Stimulated activated CD4-positive, alpha-beta T cell treated with anti-CD3 and anti-CD28 coated beads, Interleukin-15, amount 100 ng/mL, for 24 hours (primary cell): ENCODE measurements at places on chromosomes 13 and 19.

GRCh38 chr13:64007339-64007738 lies 2591.7 kb upstream of the PCDH20 start:
- no peak for DNase-seq

DNA sequence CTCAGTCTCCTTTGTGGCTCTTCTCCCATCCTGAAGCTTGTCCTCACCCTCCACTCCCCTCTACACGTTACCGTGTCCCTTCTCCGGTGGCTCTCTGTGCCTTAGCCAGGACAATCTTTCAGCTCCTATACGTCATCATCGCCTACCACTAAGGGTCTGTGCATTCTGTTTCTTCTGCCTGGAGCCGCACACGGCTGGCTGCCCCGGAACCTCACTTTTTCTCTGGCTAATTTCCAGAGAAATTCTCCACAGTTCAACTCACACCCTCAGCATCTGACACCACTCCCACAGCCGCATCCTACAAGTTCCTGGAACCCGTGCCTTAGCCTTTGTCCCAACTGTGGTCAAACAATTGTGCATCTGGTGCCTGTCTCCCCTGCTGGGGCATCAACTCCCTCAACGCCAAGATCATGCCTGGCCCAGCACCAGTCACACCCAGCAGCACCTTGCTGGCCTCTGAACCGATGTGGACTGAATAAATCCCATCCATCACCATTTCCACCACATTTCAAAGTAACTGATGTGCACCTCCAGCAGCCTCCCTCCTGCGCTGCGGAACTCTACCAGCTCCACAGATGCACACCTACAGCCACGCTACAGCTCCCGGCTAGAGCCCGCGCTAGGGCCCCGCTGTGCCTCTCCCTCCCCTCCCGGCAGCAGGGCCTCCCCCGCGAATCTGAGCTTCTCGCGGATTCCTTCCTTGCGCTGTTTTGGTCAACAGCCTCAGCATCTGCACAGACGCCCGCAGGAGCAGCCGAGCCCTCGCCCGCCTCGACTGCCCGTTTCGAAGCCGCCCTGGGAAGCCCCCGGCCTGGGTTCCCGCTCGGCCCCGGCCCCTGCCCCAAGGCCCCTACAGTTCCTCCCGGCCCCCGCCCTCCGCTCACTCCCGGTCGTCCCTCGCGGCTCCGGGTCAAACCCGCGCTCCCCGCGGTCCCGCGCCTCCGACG lies 689 bp downstream of the DCUN1D2 start:
- peak; percentile 57 for DNase-seq

DNA sequence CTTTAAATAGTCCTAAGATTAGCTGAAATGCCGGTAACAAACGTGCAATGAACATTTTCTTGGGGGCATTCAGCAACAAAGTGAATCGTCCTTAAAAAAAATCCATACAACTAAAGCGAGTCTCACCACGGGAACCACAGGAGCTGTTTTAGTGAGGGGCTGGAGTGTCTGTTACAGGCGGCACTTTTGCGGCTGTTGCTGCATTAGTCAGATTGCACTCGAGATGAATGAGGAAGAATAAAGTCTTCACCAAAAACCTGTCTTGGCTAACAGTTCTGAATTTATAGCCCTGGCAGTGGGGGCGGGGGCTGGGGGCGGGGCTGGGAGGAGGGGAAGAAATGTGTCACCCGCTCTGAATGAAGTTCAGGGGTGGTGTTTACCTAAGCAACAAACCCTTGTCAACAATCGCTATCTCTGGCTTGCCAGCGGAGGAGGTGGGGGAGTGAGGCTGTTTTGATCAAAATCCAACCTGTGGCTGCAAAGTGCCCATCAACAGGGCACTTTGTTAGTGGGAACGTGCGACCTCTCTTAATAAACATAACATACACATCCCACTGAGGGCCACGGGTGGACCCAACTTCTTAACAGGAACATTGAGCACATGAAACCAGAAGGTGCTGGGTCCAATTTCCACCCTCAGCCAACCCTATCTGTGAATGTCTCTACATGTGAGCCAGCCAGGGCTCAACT lies 44.5 kb downstream of the RFX2 start:
- peak; percentile 46 for DNase-seq

- DNase-seq, result peak; percentile 92
Observed at GRCh38 chr19:3721131-3721886, 13.1 kb downstream of the TJP3 start.

GRCh38 chr19:45539459-45539858 lies 32.2 kb downstream of the VASP start:
- DNase-seq, result no peak

DNA sequence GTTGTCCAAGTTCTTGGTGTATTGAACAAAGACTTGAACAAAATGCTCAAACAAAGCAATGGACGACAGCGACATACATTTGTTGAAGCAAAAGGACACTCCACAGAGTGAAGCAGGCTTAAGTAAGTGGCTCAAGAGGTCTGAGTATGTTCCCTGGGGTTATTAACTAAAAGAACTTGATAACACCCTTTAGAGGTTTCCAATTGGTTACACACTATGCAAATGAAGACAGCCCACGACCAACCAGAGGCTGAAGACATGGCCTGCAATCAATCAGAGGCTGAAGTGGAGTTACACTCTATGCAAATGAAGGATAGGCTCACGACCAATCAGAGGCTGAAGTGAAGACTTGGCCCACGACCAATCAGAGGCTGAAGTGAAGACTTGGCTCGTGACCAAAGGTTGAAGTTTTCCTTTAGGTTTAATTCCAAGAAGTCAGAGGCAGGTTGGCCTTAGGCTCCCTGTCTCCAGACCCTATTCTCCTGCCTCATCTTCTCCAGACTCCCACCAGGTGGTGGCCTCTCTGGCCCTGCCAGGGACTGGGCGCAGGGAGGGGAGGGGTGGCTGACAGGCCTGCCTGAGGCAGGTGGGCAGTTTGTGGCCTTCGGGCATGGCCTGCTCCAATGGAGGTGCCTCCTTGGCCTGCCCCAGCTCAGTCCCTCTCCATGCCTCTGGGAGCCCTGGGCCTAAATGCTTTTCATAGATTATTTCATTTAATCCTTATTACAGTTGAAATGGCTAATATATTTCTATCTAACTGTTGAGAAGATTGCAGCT lies 38.1 kb downstream of the CCDC169 start:
- no peak for DNase-seq

DNA sequence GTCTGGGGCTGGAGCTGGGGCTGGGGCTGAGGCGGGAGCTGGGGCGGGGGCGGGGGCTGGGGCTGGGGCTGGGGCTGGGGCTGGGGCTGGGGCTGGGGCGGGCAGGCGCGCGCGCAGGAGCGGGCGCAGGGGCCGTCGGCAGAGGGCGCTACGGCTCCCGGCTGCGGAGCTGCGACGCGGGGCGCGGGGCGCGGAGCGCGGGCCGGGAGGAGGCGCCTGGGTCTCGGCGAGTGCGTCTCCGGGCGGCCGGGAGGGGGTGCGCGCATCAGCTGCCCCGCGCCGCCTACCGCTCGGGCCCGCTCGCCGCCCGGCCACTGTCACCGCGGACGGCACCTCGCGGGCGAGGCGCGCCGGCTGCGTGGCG lies 422 bp upstream of the MTUS2 start:
- DNase-seq, result peak; percentile 70

GRCh38 chr19:16379521-16380313 lies 55.1 kb downstream of the KLF2 start:
- no peak for DNase-seq

GRCh38 chr19:42596391-42597072 lies 1.8 kb upstream of the CEACAM8 start:
- DNase-seq, result peak; percentile 55
